Endothelial cell of umbilical vein (primary cell): ENCODE measurements at places on chromosomes 6 and 20. TPM values are rescaled to one million over a fixed set of nuclear protein-coding genes. Genes with fewer than 3 reads are reported as not detected.

PTCHD4 gene
- total RNA-seq, result 1.9 and 2.0 TPM in 2 replicates

C6orf47 gene
- 12.8 and 15.0 TPM in 2 replicates for total RNA-seq

CYP24A1 gene
- not detected in 2 replicates for total RNA-seq

PRPH2 gene
- 0.40 and 0.48 TPM in 2 replicates for total RNA-seq

CRISP3 gene
- not detected in 2 replicates for total RNA-seq

MRPL18 gene
- 70.7 and 70.8 TPM in 2 replicates for total RNA-seq

KCNK15 gene
- total RNA-seq, result not detected in 2 replicates

BCKDHB gene
- total RNA-seq, result 11.5 and 12.2 TPM in 2 replicates

CDC40 gene
- 16.2 and 18.5 TPM in 2 replicates for total RNA-seq

CRIP3 gene
- not detected in 2 replicates for total RNA-seq

VPS16 gene
- total RNA-seq, result 35.8 and 42.3 TPM in 2 replicates

TRIM15 gene
- total RNA-seq, result not detected in 2 replicates

DLL1 gene
- 2.0 and 2.3 TPM in 2 replicates for total RNA-seq

DCDC2 gene
- not detected in 2 replicates for total RNA-seq

RIPK1 gene
- total RNA-seq, result 20.2 and 20.6 TPM in 2 replicates

GRM1 gene
- not detected in 2 replicates for total RNA-seq

TREM1 gene
- total RNA-seq, result not detected in 2 replicates

HAO1 gene
- not detected in 2 replicates for total RNA-seq

HLA-DRB5 gene
- not detected in 2 replicates for total RNA-seq

RAD21L1 gene
- not detected in 2 replicates for total RNA-seq

HDGFL1 gene
- total RNA-seq, result not detected in 2 replicates

GPR63 gene
- total RNA-seq, result 0.09 and 0.13 TPM in 2 replicates

TGM2 gene
- 708 and 868 TPM in 2 replicates for total RNA-seq

REV3L gene
- 19.5 and 22.7 TPM in 2 replicates for total RNA-seq

NT5E gene
- total RNA-seq, result 48.2 and 115 TPM in 2 replicates

MBOAT1 gene
- total RNA-seq, result 4.8 and 5.4 TPM in 2 replicates

BPI gene
- total RNA-seq, result not detected in 2 replicates

PTCRA gene
- not detected in 2 replicates for total RNA-seq
